Fibroblast of the conjunctiva (primary cell): ENCODE measurements at places on chromosomes 12 and 14.

- DNase-seq = no peak
These were observed 6.7 kb downstream of the GPR135 start for GRCh38 chr14:59458486-59458885.

GRCh38 chr12:26689281-26689841, 143.6 kb downstream of the ITPR2 start:
- DNase-seq = no peak

DNA sequence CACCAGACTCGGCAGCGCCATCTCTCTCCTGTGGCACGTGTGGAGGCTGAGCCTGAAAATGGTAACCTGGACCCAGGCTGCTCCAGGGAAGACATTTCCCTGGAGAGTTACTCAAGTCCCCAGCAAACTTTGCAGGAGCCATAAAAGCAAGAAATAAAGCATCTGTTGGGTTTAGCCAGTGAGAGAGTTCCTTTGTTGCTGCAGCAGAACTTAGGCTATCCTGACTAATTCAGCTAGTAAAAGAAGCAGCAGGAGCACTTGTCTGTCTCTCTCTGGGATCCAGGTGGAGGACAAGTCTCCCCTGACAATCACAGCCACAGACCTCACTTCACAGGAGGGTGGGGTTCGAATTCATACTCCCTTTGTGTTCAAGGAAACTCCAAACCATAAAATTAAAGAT, 79.2 kb upstream of the DIO3 start:
- no peak for DNase-seq

- no peak for DNase-seq
These were observed 448.8 kb downstream of the FLRT2 start for GRCh38 chr14:85978582-85979250.

GRCh38 chr12:82458101-82458500, 99.8 kb downstream of the METTL25 start:
- no peak for DNase-seq

DNA sequence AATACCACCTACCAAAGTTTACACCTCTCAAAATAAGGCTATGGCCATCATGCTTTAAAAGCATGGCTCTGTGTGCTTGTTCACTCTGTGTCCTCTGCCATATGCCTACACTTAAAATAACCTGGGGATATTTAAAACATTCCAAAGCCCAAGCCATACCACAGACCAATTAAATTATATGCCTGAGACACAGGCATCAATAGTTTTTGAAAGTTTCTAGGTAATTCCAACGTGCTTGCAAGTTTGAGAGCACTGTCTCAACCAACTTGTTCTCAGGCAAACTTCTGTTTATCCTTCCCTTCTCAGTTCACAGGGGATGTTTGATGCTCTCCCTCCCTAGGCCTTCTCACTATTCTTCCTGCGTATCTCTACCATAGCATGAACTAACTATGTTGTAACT, 3.4 kb upstream of the FRMD6 start:
- no peak for DNase-seq

DNA sequence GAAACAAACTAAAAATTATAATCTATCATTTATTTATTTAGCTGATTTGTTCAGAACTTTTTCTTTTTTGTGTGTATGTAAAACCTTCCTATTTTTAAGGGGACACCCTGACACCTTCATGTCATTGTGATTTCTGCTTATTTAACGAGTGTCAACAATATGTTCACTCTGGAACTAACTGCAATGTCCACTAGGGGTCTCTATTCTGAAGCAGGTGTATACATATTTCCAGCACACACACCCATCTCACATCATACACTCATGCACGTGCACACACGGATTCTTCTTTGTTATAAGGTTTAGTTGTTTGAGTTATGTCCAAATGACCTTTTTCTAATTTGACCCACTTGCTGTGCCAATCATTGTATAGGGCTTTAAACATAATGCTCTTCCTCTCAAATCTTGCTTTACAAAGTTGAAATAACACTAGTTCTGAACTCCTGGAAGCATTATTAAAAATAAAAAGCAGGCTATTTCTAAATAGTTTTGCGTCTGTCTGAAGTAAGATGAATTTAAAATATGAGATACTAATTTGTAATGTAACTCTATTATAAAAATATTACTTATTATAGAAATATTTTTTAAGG, 15.5 kb downstream of the E2F7 start:
- peak; percentile 68 for DNase-seq

- no peak for DNase-seq
These were observed 313.4 kb downstream of the AEBP2 start for GRCh38 chr12:19752712-19753111.

DNA sequence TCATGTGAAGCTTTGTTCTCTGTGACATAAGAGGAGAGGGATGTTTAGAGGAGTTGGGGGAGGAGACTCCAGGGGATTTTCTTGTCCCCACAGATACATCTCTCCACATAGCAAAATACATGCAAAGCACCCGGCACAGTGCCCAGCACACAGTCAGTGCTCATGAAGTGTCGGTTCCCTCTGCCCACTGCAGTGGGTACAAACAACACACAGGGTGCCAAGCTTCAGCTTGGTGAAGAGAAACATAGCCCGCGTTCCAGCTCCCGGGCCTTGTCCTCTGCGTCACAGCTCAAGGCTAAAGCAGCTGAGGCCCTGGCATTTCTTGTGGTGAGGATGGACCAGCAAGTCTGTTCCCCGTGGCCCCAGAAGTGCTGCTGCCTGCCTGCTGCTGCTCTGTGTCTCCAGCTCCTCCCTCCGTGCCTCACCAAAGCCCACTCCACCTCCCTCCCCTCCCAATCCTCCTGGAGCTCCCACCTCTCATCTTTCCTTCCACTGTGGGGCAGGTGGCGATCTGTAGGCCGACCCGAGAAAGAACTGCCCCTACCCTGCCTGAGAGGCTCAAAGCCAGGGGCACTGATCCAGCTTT, 57.0 kb upstream of the FKBP4 start:
- DNase-seq = no peak

GRCh38 chr12:94112121-94112520, 36.3 kb upstream of the PLXNC1 start:
- DNase-seq = no peak

DNA sequence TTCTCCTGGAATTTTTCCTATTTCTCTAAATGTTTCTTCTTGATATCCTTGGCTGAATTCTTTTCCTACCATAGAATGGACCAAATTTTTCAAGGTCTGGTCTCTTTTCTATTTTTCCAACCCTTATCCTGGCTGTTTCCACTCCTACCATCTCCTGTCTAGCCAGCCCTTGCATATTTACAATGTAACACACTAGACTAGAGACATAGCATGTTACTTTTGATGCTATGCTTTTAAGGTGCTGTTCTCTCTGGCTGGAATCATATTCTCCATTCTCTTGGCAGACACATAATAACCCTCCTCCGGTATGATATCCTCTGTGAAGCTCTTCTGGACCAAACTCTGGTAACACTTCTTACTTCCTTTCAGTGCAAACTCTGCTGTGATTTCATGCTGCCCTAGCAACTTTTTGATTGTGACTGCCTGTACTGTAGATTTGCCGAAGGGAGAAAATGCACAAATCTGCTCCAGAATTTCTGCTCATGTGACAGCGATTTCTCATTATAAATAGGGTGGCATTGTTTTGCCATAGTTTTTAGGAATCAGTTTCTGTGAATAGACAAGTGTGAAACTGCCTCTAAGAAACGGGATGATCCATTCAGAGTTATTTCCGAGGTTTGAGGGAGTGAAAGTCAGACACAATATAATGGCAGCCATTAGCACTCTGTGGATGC, 284.4 kb downstream of the MDGA2 start:
- no peak for DNase-seq

DNA sequence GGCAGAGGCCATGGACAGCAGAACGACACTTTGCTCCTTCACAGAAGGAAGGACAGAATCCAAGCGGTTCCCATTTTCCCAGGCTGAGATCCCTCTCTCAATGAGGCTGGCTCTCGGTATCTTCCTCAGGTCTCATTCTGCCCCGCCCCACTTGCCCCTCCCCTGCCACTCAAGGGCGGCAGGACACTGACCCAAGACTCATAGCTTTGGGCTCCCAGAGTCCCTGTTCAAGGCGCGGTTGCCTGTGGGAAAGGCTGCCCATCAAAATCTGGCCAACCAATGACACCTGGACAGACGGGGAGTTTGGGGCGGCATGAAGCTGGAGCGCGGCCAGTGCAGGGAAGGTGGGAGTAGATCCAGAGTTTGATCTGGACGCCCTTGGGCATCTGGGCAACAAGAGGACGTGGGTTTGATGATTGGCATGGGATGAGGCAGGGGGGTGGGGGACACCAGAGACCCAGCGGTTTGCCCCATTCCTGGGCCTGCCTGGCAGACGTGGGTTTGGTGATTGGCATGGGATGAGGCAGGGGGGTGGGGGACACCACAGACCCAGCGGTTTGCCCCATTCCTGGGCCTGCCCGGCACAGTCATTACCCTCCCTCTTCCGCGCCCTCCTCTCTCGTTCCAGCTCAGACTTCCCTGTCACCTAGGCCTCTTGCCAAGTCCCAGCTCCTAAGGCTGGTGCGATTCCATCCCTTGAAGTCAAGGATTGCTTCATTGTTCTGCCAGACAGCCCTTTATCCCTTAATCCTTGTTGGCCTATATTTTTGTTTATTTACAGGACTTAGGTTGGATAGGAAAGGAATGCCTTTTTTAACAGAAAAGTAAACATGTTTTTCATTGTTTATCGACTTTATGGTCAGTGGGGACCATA, 92.1 kb downstream of the NINJ2 start:
- peak; percentile 79 for DNase-seq

- no peak for DNase-seq
These were observed 104.2 kb upstream of the AMN1 start for GRCh38 chr12:31832740-31833729.

DNA sequence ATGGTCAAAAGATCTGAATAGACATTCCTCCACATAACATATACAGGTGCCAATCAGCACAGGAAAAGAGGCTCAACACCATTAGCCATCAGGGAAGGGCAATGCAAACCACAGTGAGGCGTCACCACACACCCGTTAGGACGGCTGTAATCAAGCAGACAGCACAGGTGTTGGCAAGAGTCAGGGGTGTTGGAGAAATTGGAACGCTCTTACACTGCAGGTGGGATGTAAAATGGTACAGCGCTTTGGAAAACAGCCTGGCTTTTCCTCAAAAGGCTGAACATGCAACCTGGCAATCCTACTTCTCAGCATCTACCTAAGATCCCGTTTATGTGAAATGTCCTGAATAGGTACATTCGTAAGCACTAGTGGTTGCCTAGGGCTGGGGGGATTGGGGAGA, 21.5 kb upstream of the MMP17 start:
- no peak for DNase-seq
